ENCODE measurements at places on chromosomes 12 and 14. TPM values are rescaled to one million over a fixed set of nuclear protein-coding genes. Genes with fewer than 3 reads are reported as not detected.

Gene SLCO1B1
- total RNA-seq = not detected

GRCh38 chr12:2845280-2845679, 10.4 kb upstream of the NRIP2 start:
- peaks cover 4% of the 10 kb centered on the region for H3K4me1 ChIP-seq
- peaks cover 6% of the 10 kb centered on the region for H3K36me3 ChIP-seq
- no peaks in the 10 kb centered on the region for H3K27me3 ChIP-seq
- no peak overlapping the region for H3K4me3 ChIP-seq
- DNase-seq = no peak

DNA sequence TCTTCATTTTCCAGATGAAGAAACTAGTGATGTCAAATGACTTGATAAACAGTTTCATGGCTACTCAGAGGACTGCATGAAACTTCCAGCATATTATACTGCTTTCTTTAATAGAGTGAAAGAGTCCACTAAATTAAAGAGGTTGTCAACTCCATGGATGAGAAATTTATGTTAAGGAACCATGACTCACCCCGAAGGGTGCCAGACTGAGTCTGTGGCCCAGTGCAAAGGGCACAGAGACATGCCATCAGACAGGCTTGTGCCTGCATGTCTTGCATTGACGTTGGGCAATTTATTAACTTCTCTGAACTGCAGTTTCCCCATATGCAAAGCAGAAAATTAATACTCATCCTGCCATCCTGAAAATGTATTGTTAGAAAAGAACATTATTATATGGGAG, 382.4 kb downstream of the APAF1 start:
- H3K27ac ChIP-seq = no peak overlapping the region
- H3K27me3 ChIP-seq = peaks cover 44% of the 10 kb centered on the region
- no peaks in the 10 kb centered on the region for H3K36me3 ChIP-seq

GRCh38 chr12:8644345-8645248, 18.0 kb downstream of the MFAP5 start:
- peaks cover 6% of the 10 kb centered on the region for H3K27me3 ChIP-seq
- H3K36me3 ChIP-seq = no peaks in the 10 kb centered on the region
- DNase-seq = no peak
- peak overlapping the region; percentile 82 for H3K4me3 ChIP-seq
- peak overlapping the region; percentile 94 for H3K27ac ChIP-seq

Gene SERPINA5
- not detected for total RNA-seq

- H3K27ac ChIP-seq = no peak overlapping the region
- no peaks in the 10 kb centered on the region for H3K36me3 ChIP-seq
- H3K4me1 ChIP-seq = no peaks in the 10 kb centered on the region
- H3K4me3 ChIP-seq = no peak overlapping the region
- DNase-seq = no peak
Measured at GRCh38 chr14:96729889-96730288, 67.3 kb upstream of the VRK1 start.

GRCh38 chr14:72633551-72633950, 260.4 kb downstream of the DPF3 start:
- DNase-seq = no peak
- no peaks in the 10 kb centered on the region for H3K4me1 ChIP-seq
- H3K27ac ChIP-seq = no peak overlapping the region
- H3K27me3 ChIP-seq = peaks cover 9% of the 10 kb centered on the region

GRCh38 chr12:49288412-49288853, 6.5 kb upstream of the PRPH start:
- DNase-seq = peak; percentile 39
- H3K4me3 ChIP-seq = no peak overlapping the region
- peaks cover 7% of the 10 kb centered on the region for H3K4me1 ChIP-seq
- peaks cover 49% of the 10 kb centered on the region for H3K27me3 ChIP-seq
- H3K36me3 ChIP-seq = peaks cover 2% of the 10 kb centered on the region

GRCh38 chr12:2960390-2960956, 1.3 kb downstream of the TEAD4 start:
- H3K27ac ChIP-seq = no peak overlapping the region
- peak overlapping the region; percentile 81 for H3K4me3 ChIP-seq
- peaks cover 70% of the 10 kb centered on the region for H3K27me3 ChIP-seq
- DNase-seq = no peak
- peaks cover 7% of the 10 kb centered on the region for H3K4me1 ChIP-seq
- peaks cover 10% of the 10 kb centered on the region for H3K36me3 ChIP-seq

Measured in T-helper 17 cell (primary cell).